ENCODE measurements at places on chromosomes 3 and 15. TPM values are rescaled to one million over a fixed set of nuclear protein-coding genes. Genes with fewer than 3 reads are reported as not detected.

- no peak overlapping the region for H3K4me3 ChIP-seq
- peaks cover 2% of the 10 kb centered on the region for H3K4me1 ChIP-seq
- DNase-seq, result no peak
- H3K36me3 ChIP-seq, result no peaks in the 10 kb centered on the region
Observed at GRCh38 chr3:40845916-40846315, 321.2 kb downstream of the ZNF621 start.

- H3K27ac ChIP-seq, result no peak overlapping the region
- no peaks in the 10 kb centered on the region for H3K4me1 ChIP-seq
- no peaks in the 10 kb centered on the region for H3K36me3 ChIP-seq
- no peak overlapping the region for H3K4me3 ChIP-seq
Observed at GRCh38 chr3:64438812-64439211, 213.5 kb upstream of the PRICKLE2 start.

DNA sequence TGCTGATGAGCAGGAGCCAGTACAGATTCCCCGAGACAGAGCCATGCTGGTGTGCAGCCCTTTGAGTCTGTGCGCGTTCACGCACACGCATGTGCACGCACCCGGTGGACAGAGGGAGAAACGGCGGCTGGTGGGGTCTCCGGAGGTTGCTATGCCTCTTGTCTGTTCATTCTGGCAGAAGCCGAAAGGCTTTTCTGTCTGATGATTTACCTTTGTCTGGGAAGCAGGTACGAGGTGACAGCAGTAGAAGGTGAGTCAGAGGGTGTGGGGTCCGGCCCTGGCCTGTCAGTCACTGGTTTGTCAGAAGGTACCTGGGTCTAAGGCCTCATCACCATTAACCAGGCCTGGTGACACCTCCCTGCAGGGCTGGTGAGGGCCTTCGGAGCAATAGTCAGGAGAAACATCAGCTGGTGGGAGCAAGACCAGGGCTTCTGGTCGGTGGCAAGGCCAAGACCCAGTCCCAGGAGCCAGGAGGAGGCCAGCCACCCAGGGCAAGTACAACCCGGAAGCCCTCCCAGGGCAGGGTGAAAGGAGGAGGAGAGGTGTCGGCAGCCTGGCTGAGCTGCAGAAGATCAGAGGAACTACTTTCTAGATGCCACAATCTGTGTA lies 7.5 kb downstream of the PCSK6 start:
- peaks cover 18% of the 10 kb centered on the region for H3K27me3 ChIP-seq
- H3K4me1 ChIP-seq, result no peaks in the 10 kb centered on the region
- DNase-seq, result no peak
- no peak overlapping the region for H3K27ac ChIP-seq

DNA sequence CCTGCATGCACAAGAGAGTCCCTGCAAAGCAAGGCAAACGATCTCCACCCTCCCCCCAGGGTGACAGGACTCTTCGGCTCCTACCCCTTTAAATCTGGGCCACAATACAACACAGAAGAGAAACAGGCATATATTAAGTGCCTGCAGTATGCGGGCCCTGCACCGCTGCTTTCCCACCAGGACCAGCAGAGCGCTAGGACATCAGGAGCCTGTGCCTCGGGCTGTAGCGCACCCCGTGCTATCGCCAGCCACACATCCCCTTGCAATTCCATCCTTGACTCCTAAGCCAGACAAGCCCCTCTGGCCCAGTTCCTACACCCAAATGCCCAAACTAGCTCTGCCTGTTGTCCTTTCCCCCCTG lies 4.1 kb downstream of the GALNT15 start:
- peaks cover 2% of the 10 kb centered on the region for H3K4me1 ChIP-seq
- H3K27me3 ChIP-seq, result no peaks in the 10 kb centered on the region
- no peak overlapping the region for H3K27ac ChIP-seq
- H3K36me3 ChIP-seq, result no peaks in the 10 kb centered on the region

DNA sequence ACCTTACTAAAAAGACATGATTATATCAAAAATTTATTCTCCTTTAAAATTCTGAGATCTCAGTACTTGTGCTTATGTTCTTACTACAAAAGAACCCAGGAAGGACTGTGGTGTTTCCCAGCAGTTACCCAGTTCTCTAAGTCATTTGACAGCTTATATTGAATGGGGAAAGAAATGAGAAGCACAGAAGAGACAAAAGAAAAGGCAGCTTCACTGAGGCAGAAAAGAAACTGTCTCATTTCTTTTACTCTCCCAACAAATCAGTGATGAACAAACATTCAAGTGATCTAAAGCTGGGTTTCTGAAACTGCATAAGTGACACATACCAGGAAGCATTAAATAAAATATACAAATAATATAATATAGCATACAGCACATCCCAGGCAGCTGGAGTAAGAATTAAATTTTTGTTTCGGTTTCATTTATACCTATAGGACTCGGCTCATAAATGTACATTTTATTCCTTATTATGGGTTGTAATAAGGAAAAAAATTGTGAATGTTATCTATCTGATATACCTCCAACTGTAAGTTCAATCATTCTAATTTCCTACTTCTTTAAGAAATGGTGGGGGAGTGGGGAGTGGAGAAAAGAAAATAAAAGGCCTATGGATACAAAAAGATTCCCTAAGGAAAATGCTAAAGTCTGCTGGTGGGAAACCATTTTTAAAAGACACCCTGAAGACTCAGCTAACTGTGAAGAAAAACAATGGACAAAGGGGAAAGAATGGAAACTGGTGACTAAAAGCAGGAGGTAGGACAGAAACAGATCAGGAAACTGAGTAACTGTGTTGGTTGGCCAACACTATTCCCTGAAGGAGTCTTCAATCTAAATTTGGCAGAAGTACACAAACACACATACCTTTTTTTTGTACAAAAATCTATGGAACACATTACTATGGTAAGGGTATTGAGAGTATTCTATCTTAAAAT lies 156.8 kb downstream of the TBC1D5 start:
- H3K27me3 ChIP-seq, result peaks cover 3% of the 10 kb centered on the region
- H3K36me3 ChIP-seq, result peaks cover 16% of the 10 kb centered on the region
- H3K4me3 ChIP-seq, result no peak overlapping the region
- no peak for DNase-seq
- no peak overlapping the region for H3K27ac ChIP-seq

DNA sequence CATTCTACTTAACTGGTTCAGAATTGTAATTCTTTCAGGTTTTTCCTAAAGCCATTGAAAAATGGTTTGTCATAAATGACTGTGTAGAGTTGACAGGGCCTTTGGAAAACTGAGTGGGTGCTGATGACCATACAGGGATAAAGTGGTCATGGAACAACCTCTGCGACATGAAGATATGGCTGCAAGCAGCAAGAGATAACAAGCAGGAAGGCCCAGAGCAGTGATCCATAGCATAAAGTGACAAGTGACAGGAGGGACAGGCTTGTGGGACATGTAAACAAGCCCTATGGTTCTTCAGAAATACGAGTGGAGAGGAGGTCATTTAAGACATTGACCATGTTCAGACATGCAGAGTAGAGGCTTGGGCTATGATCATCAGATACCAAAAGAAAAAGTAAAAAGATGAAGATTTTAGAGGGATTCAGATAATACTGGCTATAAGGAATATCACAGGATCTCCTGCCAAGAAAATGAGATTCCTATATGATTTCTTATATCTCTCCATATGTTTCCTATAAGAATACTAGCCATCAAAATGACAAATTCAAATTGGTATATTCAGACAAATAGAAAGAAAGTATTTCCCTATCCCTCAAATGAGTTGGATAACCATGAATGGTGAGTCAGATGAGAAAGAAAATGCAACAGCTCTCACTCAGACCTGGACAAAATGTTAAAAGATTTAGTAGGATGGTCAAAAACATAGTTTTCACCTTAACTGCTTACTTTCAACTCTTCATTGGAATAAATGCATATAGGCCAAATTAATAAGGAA lies 827.6 kb upstream of the CFAP20DC start:
- peaks cover 8% of the 10 kb centered on the region for H3K36me3 ChIP-seq
- H3K4me1 ChIP-seq, result peaks cover 7% of the 10 kb centered on the region
- no peak for DNase-seq

Gene CD200R1
- total RNA-seq, result 11.6 TPM

DNA sequence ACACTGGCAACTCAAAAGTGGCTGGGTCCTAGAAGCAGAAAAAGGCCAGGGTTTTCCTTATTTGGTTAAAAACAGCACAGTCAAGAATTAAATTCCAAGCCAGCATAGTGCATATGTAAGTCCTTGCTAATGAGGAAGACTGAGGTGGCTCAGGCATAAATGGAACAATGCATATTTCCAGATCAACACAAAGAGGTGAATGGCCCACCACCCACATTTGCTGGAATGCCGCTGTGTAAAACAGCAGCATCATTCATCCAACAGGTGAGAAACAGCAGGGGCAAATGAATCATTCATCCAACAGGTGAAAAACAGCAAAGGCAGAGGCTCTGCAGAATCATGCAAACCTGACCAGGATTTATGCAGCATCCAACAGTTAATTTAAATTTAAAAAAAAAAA lies 32.9 kb downstream of the GPR176 start:
- no peak overlapping the region for H3K4me3 ChIP-seq

- no peak overlapping the region for H3K27ac ChIP-seq
- peaks cover 14% of the 10 kb centered on the region for H3K4me1 ChIP-seq
- H3K27me3 ChIP-seq, result no peaks in the 10 kb centered on the region
Observed at GRCh38 chr3:23324745-23325144, 121.6 kb downstream of the UBE2E2 start.

DNA sequence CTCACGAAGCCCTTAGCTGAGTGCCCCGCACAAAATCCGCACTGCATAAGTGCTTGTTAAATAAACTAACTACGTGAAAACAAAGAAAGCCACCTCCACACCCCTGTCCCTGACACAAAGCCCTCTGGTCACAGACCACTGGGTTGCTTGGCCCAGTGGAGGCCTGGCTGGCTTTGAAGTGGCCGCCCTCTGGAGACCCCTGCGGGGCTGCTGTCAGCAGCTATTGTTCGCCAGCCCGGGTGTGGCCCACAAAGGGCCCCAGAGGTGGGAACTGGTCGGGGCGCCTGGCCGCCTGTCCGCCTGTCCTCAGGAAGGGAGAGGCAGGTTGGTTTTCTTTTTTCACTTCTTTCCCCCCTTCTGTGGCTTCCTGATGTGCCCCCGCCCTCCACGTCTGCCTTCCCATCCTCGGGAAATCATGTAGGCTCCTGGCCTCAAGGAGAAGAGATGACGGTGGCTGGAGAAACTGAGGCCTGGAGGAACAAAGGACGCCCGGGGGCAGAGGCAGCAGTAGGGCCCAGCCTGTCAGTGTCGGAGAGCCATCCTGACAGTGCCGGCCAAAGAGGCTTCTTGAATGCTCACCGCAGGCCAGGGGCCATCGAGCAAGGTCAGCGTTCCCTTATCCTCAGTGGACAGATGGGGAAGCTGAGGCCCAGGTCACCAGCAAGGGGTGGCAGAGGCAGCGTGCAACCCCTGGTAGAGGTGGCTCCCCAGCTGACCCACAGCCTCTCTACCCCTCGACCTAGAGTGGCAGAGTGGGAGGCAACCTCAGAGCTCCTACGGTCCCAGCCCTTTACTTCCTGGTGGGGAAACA lies 61.1 kb downstream of the SLC6A6 start:
- DNase-seq, result no peak
- H3K4me1 ChIP-seq, result peaks cover 10% of the 10 kb centered on the region
- no peaks in the 10 kb centered on the region for H3K27me3 ChIP-seq

GRCh38 chr3:112035241-112035640 lies 705 bp downstream of the TMPRSS7 start:
- peaks cover 6% of the 10 kb centered on the region for H3K27me3 ChIP-seq
- no peak for DNase-seq
- no peaks in the 10 kb centered on the region for H3K36me3 ChIP-seq
- no peak overlapping the region for H3K27ac ChIP-seq
- no peaks in the 10 kb centered on the region for H3K4me1 ChIP-seq
- no peak overlapping the region for H3K4me3 ChIP-seq

DNA sequence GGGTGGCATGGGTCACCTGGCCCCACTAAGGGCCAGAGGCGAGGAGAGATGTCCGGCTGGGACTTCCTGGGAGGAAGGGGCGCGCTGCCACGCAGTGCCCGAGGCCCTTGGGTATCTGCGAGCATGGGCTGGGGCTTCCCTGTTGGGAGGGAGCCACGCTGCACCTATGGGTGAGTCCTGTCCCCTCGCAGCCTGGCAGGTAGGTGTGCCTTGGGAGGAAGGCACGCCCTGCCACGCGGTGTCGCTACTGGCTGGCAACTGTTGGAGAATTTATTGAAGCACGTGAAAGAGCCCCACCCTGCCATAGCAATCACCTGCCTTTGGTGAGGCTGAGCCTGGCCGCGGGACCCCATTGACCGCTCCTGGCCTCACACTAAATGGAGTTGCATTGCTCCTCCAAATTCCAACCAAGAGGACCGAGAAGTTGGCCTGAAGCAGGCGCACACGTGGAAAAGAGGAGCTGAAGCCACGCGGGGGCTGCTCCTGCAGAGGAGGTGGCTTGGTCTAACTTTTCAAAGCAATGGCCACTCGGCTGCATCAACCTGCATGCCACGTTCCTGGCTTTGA lies 134.2 kb downstream of the TJP1 start:
- DNase-seq, result no peak
- H3K4me3 ChIP-seq, result no peak overlapping the region
- no peaks in the 10 kb centered on the region for H3K36me3 ChIP-seq

Measured in activated naive CD8-positive, alpha-beta T cell treated with anti-CD3 and anti-CD28 coated beads, Interleukin-2, amount 10 ng/mL, durations not matched to agents 7 days and 5 days (primary cell).